Neural crest cell (in vitro differentiated cells): ENCODE measurements at places on chromosomes 3 and 15. TPM values are rescaled to one million over a fixed set of nuclear protein-coding genes. Genes with fewer than 3 reads are reported as not detected.

Gene MINAR1
- 1.9 and 2.0 TPM in 2 replicates for total RNA-seq

DNA sequence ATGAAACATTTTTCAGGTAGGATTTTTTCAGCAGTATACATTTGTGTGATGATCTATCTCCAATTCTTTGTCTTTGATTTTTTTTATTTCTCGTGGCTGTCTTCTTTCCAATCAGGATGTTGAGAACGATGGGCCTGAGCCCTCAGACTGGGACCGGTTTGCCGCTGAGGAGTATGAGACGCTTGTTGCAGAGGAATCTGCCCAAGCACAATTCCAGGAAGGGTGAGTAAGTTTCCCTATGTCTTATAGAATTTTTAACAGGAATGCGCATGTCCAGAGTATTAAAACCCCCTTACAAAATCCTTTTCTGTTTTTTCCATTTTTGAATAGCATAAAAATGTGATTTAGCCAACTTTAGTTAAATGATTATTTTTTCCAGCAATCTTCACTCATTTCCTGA lies 90.0 kb downstream of the MSL2 start:
- DNase-seq: no peak

Gene SMAD6
- total RNA-seq: 4.7 and 5.4 TPM in 2 replicates

GRCh38 chr3:34683851-34684250 lies 885.4 kb downstream of the PDCD6IP start:
- DNase-seq: peak; percentile 63

- DNase-seq: no peak
Observed at GRCh38 chr3:123326531-123326930, 122.4 kb downstream of the ADCY5 start.

Gene CCR9
- total RNA-seq: not detected in 2 replicates

DNA sequence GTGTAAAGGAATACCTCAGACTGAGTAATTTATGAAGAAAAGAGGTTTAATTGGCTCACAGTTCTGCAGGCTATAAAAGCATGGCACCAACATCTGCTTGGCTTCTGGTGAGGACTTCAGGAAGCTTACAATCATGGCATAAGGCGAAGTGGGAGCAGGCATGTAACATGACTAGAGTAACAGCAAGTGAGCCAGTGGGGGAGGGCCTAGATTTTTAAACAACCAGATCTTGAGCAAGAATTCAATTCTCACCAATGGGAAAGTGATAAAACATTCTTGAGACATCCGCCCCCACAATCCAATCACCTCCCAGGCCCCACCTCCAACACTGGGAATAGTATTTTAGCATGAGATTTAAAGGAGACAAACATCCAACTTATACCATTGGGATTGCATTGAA lies 44.2 kb upstream of the BCL2A1 start:
- DNase-seq: no peak

Gene TGM5
- not detected in 2 replicates for total RNA-seq

Gene CATSPER2
- total RNA-seq: 2.7 and 2.8 TPM in 2 replicates

DNA sequence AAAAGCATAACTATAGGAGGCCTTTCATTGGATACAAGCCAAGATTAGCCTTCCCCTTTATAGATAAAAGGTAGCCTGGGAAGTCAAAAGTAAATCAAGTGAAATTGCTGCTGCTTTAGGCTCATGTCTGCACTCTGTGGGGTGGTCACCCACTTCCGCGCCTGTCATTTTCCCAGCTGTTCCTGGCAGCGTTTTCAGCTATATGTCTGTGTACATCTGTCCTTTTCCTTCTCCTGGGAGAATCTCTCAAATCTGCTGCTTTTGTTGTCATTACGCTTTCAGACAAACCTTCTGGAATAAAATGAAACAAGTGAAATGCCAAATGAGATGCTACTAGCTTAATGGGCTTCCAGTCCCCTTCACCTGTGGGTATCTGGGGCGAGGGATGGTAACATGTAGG lies 211.8 kb downstream of the MCTP2 start:
- no peak for DNase-seq

DNA sequence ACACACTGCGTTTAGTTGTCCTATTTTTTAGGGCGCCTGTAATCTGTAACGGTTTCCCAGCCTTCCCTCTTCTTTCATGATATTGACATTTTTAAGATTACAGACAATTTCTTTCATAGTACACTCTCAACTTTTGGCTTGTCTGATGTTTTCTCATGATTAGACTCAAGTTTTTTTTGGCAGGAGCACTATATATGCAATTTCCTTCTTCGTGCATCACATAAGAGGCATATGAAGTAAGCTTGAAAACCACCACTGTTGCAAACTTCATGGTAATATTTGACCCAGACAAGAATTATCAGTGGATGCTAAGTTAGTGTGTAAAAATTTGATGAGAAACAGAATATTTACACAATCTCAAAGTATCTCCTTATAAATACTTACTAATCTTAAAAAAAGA lies 119.2 kb upstream of the CMC1 start:
- no peak for DNase-seq

DNA sequence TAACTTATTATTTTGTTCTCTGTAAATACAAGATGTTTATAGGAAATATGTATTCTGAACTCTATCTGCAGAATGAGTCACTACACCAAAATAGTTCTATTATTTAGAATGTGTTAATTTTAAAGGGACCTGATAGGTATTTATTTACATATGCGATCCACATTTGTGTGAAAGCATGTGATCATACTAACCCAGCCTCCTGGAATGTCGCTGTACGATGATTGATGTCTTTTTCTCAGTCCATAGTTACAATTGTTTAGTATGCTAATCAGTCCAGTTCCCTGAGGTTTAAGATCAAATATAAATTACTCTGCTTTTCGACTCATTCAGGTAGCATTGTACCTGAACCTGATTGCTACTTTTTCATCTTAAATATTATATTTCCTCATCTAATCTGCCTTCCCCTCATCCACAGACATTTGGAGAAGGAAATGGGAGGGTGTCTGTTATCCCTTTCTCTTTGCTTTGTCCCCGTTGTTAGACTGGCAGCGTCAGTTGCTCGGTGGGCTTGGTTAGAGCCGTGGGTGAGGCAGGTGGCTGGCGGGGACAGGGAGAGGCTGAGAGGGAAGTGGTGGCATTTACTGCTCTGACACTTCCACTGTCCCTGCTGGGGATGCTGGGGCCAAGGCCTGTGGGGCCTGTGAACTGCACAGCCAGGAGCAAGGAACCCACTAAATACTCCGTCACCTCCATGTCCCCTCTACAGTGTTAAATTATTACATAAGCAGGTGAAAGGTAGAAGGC lies 27.8 kb upstream of the NR2E3 start:
- DNase-seq: no peak

Gene TGM4
- not detected in 2 replicates for total RNA-seq

GRCh38 chr3:150069154-150069527 lies 98.4 kb upstream of the PFN2 start:
- DNase-seq: no peak

Gene CADM2
- 3.5 and 4.2 TPM in 2 replicates for total RNA-seq

DNA sequence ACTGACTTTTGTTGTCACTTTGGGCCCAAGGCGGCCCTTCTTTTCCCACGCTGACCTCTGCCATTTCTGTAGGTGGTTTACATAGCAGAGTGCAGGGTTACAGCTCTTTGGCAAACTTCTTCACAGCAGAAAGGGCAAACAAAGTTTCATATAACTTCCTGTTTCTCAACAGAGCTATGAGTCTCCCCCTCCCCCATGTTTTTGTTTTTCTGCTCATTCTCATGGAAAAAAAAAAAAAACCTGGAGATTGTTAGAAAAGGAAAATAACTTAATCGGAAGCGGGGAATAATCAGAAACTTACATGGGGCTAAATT lies 342.0 kb upstream of the NR2F2 start:
- peak; percentile 28 for DNase-seq

Gene ASTE1
- total RNA-seq: 9.3 and 11.4 TPM in 2 replicates

Gene RPP25
- 6.2 and 6.3 TPM in 2 replicates for total RNA-seq

DNA sequence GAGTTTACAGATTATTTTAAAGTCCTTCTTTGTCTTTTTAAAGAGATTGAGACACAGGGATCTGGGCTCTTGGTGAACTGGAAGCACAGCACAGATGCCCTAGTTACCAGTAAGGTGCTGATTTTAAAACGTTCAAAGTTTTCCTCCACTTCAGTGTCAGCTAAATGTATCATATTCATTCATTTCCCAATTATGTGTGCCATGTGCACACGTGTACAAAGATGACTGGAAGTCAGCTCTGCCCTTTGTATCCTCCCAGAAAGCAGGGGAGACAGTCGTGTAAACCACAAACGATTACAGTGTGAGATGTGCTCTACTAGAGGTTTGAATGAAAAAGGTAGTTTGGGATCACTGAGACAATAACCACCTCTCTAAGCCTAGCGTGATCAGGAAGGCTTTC lies 730 bp downstream of the ZKSCAN7 start:
- DNase-seq: no peak

DNA sequence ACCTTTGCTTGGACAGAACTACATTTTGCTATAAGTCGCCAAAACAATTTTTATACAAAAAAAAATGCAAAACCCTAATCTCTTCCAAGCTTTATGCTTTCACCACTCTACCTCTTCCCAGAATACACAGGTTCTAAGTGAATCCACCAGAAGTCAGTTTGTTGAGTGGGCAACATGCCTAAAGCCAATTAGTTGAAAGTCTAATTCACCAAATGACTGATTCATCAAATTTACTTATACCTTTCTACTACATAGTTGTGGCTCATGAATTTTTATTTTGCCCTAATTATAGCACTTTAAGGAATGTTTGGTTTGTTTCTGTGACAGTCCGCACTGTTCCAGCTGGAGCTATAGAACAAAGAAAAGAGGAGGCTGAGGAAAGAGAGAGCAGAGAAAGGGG lies 265.9 kb upstream of the TGFBR2 start:
- DNase-seq: no peak

GRCh38 chr3:194112120-194113106 lies 23.5 kb upstream of the HES1 start:
- DNase-seq: no peak

DNA sequence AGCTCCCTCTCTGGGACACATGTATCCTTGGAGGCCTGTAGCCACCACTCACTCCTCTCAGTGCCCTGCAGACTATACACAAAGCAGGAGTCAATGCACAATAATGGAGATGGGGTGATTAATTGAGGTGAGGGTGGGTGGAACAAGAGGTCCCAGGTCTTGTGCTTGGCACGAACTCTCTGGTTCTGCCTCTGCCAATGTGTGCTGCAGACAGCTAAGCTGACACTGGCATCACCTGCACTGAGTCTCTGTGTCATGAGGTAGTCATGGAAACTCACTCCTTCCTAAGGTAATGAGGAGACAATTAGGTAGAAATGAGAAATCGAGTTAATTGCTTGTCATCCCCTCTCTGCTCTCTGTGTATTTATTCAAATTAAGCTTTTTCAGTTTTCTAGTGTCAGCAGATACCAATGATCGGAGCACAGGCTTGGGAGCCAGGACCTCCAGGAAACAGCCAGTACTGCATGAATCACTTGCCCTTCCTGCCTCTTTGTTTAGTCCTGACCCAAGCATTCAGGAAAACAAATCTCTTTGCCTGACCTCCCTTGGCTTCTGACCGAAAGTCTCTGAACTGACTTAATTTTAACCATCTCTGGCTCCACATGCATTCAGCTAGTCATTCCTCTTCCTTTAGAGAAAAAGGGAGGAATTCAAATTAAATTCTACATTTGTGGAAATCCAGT lies 56.7 kb downstream of the DRD3 start:
- DNase-seq: no peak
